ENCODE measurements at places on chromosomes 7 and 10.

DNA sequence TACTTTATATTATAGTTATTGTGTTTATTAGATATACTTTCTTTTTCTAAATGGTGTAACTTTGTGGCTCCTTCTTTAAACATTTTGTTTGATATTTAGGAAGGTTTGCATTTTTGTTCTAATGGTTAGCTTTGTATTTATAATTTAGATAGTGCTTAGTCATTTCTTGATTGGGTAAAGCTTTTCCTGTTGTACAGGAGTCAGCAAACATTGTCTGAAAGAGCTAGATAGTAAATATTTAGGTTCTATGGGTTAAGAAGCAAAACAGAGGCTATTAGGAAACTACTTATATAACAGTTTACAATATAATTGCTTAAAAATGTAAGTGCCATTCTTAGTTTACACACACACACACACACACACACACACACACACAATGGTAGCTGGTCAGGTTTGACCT is 70.6 kb upstream of the CCDC6 start:
- no peak for DNase-seq

- DNase-seq, result no peak
These were observed 543 bp downstream of the HMX3 start for GRCh38 chr10:123136221-123136805.

DNA sequence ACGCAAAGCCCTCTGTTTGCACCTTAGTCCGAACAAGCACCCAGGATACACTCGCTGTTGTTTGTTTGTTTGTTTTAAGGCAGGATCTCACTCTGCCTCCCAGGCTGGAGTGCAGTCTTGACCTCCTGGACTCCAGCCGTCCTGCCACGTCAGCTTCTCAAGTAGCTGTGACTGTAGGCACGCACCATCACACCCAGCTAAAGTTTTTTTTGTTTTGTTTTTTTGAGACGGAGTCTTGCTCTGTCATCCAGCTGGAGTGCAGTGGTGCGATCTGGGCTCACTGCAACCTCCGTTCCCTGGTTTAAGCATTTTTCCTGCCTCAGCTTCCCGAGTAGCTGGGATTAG is 76.8 kb downstream of the CTBP2 start:
- DNase-seq, result no peak

- no peak for DNase-seq
These were observed 3.4 kb upstream of the PPP1R17 start for GRCh38 chr7:31683445-31684225.

DNA sequence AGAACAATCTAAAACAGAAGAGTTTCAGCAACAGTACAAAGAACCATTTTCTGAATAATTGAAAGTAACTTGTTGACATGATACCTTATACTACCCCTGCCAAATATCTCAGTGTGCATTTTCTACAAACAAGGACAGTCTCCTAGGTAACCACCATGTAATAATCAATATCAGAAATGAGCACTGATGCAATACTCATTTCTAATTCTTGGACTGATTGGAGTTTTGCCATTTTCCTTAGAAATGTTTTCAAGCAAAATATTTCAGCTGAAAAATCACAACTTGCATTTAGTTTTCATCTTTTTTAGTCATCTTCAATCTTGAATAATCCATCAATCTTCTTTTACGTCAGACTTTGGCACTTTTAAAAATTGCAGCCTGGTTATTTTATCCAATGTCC is 420.2 kb downstream of the CDC14C start:
- DNase-seq, result no peak

GRCh38 chr7:1526271-1526754 is 4.2 kb upstream of the MAFK start:
- DNase-seq, result no peak

DNA sequence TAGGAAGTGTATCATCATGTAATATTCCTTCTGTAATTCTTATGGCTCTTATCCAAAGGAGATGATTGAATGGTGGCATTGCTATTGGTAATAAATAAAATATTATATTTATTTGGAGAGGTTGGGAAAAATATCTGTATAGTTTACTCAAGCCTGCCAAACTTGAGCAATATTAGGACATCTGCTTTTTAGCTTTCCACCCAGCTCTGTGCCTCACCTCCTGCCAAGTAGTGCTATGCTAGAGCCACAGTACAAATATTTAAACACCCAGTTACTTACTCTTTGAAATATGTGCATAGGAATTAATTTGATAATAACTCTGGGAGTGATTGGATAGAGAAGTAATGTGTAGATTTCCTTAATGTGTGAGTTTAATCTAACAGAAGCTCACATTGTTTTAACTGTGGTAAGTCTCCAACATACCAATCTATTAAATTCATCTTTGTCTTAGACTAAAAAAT is 129.2 kb downstream of the BBS9 start:
- DNase-seq, result no peak

- DNase-seq, result no peak
These were observed 38.5 kb upstream of the MSMB start for GRCh38 chr10:46084321-46085165.

DNA sequence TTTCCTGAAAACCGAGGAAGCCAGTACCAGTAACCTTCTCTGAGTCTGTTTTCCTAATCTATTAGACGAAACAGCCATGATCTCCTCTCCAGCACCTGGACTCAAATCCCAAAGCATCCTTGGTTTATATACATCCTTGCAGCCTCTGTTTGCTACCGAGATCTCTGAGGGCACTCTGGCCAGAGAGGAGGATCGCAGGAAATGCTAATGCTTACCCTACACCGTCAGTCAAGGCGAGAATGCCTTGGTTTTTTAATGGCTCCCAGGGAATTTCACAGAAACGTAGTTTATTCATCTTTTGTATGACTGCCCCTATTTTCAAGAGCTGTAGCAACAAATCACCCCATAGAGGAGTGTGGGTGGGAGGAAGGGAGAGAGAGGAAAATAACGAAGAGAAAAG is 91.5 kb upstream of the CALN1 start:
- no peak for DNase-seq

GRCh38 chr10:97718178-97718577 is 4.6 kb downstream of the MARVELD1 start:
- DNase-seq, result no peak

DNA sequence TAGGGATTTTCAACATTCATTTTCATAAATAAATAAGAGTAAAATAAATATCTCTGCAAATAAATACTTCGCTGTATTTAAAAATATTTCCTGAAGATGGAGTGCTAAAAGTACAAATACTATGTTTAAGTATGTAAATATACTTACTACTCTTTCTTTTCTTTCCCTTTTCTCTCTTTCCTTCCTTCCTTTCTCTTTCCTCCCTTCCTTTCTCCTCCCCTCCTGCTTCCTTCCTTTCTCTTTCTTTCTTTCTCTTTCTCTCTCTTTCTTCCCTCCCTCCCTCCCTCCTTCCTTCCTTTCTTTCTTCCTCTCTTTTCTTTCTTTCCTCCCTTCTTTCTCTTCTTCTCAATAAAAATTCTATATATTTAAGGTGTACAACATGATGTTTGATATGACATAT is 496.1 kb downstream of the CCSER2 start:
- DNase-seq, result no peak

- no peak for DNase-seq
These were observed 30.5 kb downstream of the NRP1 start for GRCh38 chr10:33303988-33304387.

- DNase-seq, result no peak
These were observed 823.8 kb downstream of the PCDH15 start for GRCh38 chr10:53977267-53977666.

GRCh38 chr7:151400626-151401315 is 9.1 kb downstream of the WDR86 start:
- no peak for DNase-seq

GRCh38 chr7:204326-204725 is 12.0 kb downstream of the FAM20C start:
- DNase-seq, result no peak

- no peak for DNase-seq
These were observed 117.5 kb downstream of the AHR start for GRCh38 chr7:17415955-17416354.

DNA sequence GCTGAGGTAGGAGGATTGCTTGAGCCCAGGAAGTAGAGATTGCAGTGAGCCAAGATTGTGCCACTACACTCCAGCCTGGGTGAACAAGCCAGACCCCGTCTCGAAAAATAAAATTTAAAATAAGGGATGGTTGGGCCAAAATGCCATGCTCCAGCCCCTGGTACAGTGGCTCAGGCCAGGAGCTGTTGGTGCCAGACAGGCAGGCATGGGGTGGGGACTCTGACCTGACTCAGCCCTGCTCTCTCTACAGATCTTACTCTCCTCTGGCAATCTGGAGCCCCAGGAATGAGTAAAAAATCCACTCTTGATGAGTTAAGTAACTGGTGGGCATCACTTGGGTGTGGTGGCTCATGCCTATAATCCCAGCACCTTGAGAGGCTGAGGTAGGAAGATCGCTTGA is 8.4 kb upstream of the TMEM120A start:
- no peak for DNase-seq

DNA sequence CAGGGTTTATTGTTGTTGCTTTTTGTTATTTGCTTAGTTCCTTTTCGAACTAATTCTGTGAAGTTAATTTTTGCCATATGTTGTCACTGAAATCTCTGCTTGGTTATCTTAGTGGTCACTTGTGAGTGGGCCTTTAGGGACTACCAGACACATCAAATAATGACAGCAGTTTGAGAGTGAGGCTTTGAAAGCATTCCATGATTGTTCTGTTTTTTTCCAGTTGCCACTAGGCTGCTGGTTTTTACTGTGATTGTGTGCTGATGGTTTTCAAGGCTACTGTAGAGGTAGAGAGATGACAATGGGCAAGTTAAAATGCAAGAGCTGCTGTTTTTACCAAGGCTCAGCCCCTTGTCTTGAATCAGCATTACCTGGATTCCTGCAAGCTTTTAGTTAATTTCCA is 20.0 kb downstream of the SEPTIN7 start:
- DNase-seq, result no peak

GRCh38 chr7:15018981-15019380 is 116.4 kb upstream of the DGKB start:
- no peak for DNase-seq

GRCh38 chr10:3672220-3672619 is 112.8 kb downstream of the KLF6 start:
- DNase-seq, result no peak

- peak; percentile 35 for DNase-seq
These were observed 10.0 kb upstream of the DDIT4 start for GRCh38 chr10:72263613-72264241.

GRCh38 chr10:79487296-79488194 is 24.8 kb upstream of the EIF5AL1 start:
- DNase-seq, result peak; percentile 22

DNA sequence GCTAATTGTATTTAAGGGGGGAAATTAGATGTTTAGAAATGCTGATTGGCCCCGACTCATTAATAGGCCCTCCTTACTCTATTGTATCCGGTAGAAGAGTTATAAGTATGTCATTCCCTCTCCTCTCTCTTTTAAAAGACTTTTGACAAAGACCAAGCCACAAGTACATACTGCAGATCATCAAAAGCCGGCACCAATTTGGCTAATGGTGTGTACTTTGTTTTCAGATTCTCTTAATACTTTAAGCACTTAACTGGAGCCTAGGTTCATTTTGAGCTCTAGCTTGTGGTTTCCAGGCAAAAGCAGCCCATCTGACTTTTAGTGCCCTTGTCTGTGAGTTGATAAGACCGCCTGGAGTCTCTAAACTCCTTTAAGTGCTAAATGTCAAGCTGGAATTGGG is 210.0 kb upstream of the LYZL1 start:
- DNase-seq, result no peak

DNA sequence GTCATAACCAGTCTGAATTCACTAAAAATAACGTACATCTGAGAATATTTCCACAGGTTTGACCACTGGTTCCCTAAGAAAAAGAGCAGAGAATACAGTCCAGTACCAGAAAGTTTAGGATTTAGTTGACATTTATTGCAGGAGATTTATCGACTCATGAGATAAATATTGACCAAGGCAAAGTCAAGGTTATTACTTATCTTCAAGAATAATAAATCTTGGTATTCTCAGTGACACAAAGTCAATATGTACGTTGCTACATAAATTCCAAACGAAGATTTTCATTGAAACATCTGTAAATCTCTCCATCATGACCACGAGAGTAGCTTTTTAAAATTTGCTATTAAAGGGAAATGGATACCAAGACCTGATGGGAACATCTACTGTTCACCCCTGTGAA is 39.4 kb upstream of the GRB10 start:
- DNase-seq, result no peak

GRCh38 chr10:55091691-55092328 is 290.8 kb upstream of the PCDH15 start:
- DNase-seq, result no peak

GRCh38 chr7:12490107-12490688 is 80.3 kb upstream of the SCIN start:
- DNase-seq, result peak; percentile 18

DNA sequence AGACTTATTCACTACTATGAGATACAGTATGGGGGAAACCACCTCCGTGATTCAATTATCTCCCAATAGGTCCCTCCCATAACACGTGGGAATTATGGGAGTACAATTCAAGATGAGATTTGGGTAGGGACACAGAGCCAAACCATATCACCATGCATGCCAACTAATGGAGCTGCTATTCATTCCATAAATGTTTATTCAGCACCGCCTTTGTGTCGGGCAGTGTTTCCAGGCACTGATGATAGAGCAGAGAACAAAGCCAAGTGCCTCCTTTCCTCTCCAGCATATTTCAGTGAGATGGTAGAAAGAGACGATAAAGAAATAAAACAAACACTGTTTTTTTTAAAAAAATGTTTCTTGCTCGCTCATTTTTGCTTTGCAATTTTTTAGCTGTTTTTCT is 295.9 kb upstream of the FOXK1 start:
- no peak for DNase-seq

DNA sequence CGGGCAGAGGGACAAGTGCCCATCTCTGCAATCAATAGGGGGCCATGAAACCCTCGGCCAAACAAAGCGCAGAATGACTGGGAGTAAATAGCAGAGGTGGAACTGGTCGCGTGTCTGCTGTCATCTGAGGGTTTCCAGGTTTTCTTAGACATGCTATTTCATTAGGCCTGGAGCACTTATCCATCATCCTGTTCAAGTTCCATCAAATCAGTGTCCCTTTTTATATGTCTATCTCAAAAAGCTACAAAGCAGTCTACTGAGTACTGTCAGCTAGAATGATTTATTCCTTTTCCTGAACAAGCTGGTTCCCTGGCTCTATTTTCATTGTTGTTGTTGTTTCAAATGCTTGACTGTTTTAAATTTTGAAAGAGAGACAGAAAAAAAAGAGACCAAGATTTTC is 590.5 kb downstream of the PARD3 start:
- DNase-seq, result no peak

Data from CD4-positive, alpha-beta T cell treated with Interleukin-4 for 4 hours (primary cell).